Activated CD4-positive, alpha-beta T cell treated with anti-CD3 and anti-CD28 coated beads, Interleukin-10, Interleukin-2, amounts not matched to agents 100 ng/mL and 50 ng/mL, durations not matched to agents 16 hours and 8 hours (primary cell): ENCODE measurements at places on chromosomes 1 and 21.

- DNase-seq, result no peak
Observed at GRCh38 chr1:13922466-13923110, 222.6 kb downstream of the PRDM2 start.

DNA sequence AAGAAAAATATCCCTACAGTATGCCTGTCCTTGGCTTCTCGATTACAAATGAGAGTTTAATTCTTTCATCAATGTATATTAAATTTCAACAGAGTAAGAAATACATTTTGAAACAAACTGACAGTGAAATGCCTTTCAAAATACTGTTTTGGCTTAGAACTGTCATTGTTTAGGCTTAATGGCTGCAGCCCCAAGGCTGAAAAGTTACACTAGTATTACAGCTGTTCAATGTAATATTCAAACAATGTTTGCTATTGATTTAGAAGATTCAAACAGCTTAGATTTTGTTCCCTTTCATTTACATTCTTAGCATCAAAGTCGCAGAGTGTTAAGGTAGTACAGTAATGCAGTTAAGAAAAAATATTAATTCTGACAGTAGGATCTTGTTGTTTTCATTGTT is 882.9 kb upstream of the ADGRL2 start:
- no peak for DNase-seq

GRCh38 chr1:39490596-39491145 is 765 bp upstream of the BMP8A start:
- no peak for DNase-seq

DNA sequence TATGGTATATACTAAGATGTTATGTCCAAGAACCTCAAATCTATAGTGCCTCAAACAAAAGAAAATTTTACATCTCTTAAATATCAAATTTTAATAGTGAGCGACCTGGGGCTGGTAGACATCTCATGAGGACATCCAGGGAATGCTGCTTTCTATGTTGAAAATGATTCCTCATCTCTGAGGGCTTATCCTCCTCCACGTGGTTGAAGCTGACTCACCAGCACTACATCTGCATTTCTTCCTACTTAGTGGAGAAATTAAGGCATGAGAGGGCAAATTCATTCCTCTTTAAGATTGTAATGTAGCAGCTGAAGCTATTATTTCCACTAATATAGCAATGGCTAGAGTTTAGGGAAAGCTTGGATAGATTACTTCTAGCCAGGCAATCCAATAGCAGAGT is 529.5 kb downstream of the COL11A1 start:
- no peak for DNase-seq

DNA sequence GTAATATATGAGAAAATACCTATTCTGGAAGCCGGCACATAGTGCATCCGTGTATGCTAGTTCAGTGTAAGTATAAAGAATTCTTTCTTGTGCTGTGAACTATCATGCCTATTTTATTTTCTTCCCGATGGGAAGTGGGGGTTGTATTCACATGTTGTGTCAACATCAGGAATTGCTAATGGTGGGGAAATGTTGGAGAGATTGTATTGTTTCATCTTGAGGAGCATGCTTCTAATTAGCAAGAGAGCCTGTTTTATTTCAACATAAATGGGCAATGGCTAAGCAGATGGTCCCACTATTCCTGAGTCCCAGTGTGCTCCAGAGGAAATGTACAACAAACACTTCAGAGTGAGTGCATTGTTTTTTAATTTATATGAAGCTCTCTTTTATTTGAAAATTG is 485.2 kb downstream of the PLPP3 start:
- DNase-seq, result no peak

GRCh38 chr1:175163702-175164101 is 28.9 kb downstream of the KIAA0040 start:
- DNase-seq, result no peak

- DNase-seq, result no peak
Observed at GRCh38 chr1:87017998-87018672, 103.7 kb downstream of the HS2ST1 start.

DNA sequence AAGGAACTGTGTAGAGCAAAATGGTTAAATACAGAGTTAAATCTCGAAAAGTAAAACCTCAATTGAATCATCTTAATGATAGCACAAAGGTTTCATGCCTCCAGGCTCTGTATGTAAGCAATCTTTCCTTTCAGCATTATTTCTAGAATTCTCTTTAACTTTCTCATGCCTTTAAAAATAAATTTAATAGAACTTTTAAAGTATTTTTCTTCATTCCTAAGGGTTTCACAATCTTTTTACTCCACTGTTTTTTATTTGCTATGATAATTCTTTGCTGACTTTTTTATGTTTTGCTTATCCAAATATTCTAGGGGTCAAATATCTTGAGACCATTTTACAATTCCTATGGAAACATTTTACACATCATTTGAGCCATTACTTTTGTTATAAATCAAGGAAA is 288.0 kb downstream of the BACH1 start:
- no peak for DNase-seq

DNA sequence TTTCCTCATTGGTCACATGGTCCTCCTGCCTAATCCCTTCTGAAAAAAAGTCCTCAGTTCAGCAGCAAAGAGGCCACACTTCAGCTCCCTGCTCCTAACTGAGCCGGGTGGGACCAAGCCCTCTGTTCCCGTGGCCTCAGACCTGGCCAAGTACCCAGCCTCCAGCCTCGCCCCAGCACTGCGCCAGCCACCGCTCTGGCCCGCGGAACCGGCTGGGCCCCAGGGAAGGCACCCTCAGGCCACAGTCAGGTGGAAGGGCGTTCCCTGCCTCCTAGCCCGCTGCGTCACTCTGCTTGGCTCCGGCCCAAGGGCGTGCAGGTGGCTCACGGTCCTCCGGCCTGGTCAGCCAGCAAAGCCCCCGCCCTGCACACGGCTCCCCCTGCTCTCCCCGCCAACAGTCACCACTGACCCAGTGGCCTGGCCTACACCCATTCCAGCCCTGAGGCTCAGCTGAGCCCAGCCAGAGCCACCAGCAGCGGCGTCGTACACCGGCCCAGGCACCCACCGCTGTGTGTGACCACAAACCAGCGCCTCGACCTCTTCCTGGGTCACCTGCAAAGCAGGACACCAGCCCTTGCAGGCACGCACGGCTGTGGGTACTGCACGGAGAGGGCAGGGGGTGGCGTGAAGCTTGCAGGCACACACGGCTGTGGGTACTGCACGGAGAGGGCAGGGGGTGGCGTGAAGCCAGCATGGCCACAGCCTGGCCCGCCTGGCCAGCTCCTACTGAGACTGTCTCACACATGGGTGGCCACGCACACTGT is 19.4 kb downstream of the NADK start:
- DNase-seq, result no peak

- DNase-seq, result no peak
Observed at GRCh38 chr1:5611431-5611830, 380.8 kb downstream of the NPHP4 start.

- no peak for DNase-seq
Observed at GRCh38 chr1:37485902-37486679, 11.7 kb downstream of the ZC3H12A start.

GRCh38 chr1:26408604-26409003 is 2.0 kb upstream of the LIN28A start:
- DNase-seq, result peak; percentile 50

- no peak for DNase-seq
Observed at GRCh38 chr1:223017291-223017690, 125.8 kb downstream of the TLR5 start.
